ENCODE measurements at places on chromosomes 7 and 10. TPM values are rescaled to one million over a fixed set of nuclear protein-coding genes. Genes with fewer than 3 reads are reported as not detected.

CCL26 gene
- total RNA-seq, result 0.64 TPM

CTAGE15 gene
- total RNA-seq, result under 0.01 TPM

GRCh38 chr7:92695308-92696261 lies 105.4 kb upstream of the FAM133B start:
- peak; percentile 95 for DNase-seq

ZNF727 gene
- total RNA-seq, result not detected

GARS1 gene
- total RNA-seq, result 523 TPM

COL17A1 gene
- not detected for total RNA-seq

DNA sequence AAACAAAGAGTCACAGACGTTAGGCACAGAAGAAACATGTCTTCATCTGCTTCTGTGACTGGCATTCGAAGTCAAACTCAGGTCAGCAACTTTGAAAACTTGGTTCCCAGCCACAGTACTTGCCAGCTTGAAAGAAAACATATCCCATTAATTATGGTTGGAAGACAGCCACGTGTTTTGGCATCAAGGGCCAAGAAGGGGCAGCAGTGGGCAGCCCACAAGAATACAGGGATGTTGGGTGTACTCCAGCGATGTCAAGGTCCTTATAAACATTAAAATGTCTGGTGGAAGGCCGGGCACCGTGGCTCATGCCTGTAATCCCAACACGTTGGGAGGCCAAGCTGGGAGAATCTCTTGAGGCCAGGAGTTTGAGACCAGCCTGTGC lies 29.5 kb downstream of the JCAD start:
- DNase-seq, result no peak

ATOH7 gene
- total RNA-seq, result under 0.01 TPM

CCL24 gene
- not detected for total RNA-seq

PBLD gene
- 7.1 TPM for total RNA-seq

- DNase-seq, result no peak
These were observed 23.2 kb downstream of the ABCB4 start for GRCh38 chr7:87452279-87452678.

DNA sequence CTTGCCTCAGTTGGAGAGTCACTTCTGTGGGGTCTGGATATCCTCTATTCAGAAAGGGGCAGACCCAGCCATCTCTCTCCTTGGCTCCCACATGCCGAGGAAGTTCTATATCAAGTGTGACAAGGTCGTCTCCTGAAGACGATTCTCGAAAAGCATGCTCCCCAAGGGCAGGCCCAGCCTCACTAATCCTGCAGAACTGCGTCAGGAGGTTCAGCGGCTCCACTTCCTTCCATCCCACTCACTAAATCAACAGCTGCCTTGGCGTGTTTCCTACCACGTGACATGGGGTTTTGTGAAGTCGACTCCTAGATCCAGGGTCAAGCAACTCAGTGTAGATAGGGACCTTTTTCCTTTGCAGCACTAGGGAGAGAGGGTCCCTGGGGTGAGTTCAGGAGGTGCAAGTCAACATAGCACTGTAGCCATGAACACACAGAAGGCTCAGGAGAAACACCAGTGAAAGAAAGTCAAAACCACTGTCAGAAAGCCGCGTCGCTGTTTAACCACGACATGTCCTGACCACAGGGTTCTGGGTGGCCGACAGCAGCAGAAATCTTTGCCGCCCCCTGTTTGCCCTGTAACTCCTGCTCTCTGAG lies 156.4 kb downstream of the PRPF18 start:
- DNase-seq, result peak; percentile 64
